ENCODE measurements at places on chromosomes 3 and 15. TPM values are rescaled to one million over a fixed set of nuclear protein-coding genes. Genes with fewer than 3 reads are reported as not detected.

Gene STRIT1
- total RNA-seq = not detected

Gene PCSK6
- total RNA-seq = 20.3 TPM

Gene MKRN2OS
- 9.7 TPM for total RNA-seq

Gene RBPMS2
- 5.2 TPM for total RNA-seq

Gene BFSP2
- not detected for total RNA-seq

Gene TLR9
- total RNA-seq = 0.16 TPM

Gene IQSEC1
- total RNA-seq = 26.8 TPM

DNA sequence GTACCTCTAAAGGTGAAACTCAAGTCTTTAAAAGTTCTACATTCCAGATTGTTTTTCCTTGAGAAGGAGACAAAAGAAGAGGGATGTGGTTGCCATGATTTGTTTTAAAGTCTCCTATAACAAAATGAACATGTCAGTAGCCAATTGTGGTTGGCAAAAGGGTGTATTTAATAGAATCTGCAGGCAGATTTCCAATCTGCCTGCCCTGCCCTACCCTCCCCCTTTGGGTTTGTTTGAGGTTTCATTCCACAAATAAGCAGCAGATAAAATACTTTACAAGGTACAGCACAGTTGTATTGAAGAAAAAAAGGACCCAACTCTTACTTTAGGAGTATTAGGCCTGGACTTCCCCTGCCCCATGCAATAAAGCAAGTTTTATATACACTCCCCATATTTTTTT is 59.5 kb downstream of the MLH1 start:
- H3K27ac ChIP-seq = no peak overlapping the region
- H3K36me3 ChIP-seq = no peaks in the 10 kb centered on the region
- no peak for DNase-seq
- no peaks in the 10 kb centered on the region for H3K27me3 ChIP-seq
- H3K4me1 ChIP-seq = peaks cover 20% of the 10 kb centered on the region

DNA sequence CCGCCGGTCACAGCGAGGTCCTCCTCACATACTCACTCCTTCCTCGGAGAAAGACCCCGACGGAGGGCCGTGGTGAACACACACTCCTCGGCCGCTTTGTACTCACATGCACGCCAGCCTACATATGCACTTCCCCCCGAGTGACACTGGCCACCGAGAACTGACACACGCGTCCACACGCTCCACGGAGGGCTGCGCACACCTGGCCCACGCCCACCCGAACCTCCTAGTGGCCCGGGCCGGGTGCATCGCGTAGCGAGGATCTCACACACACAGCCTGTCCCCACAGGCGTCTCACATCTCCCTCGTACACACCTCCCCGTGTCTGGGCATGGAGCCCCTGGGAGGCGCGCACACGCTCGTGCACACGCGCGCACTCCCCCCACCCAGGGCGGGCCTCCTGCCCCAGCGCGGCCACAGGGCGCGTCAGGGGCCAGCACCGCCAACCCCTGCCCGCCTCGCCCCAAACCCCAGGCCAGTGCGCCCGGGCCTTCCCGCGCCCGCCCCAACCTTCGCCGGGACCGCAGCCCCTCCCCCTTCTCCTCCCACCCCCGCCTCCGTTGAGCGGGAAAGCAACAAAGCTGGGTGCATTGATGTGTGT is 411 bp upstream of the C3orf70 start:
- peak overlapping the region; percentile 87 for H3K27ac ChIP-seq
- no peaks in the 10 kb centered on the region for H3K36me3 ChIP-seq
- peaks cover 5% of the 10 kb centered on the region for H3K4me1 ChIP-seq
- H3K27me3 ChIP-seq = peaks cover 4% of the 10 kb centered on the region

- H3K27ac ChIP-seq = no peak overlapping the region
- H3K27me3 ChIP-seq = no peaks in the 10 kb centered on the region
- H3K4me1 ChIP-seq = no peaks in the 10 kb centered on the region
- H3K4me3 ChIP-seq = no peak overlapping the region
- no peaks in the 10 kb centered on the region for H3K36me3 ChIP-seq
- DNase-seq = no peak
Observed at GRCh38 chr3:97927704-97928103, 44.5 kb downstream of the RIOX2 start.

DNA sequence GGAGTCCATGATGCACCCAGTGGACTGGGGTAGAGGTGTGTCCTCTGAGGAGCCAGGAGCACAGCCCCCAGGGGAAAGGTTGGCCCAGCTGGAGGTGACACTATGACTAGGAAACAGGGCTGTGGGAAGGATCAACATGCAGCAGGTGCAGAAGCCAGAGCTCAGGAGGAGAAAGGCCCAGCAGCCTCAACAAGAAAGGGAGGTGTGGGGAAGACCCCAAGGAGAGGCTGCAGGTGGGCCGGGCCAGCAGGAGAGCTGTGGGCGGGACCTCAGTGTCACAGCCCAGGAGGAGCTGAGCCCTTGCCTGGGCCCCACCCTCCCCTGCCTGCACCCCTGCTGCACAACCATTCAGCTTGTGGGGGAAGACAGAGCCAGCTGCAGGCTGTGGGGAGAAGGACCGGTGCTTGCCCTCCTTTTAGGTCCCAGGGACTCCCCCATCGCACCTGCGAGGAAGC is 18.4 kb upstream of the KLF13 start:
- no peaks in the 10 kb centered on the region for H3K36me3 ChIP-seq
- no peak overlapping the region for H3K4me3 ChIP-seq
- H3K4me1 ChIP-seq = no peaks in the 10 kb centered on the region
- H3K27me3 ChIP-seq = peaks cover 4% of the 10 kb centered on the region
- H3K27ac ChIP-seq = no peak overlapping the region
- no peak for DNase-seq

- H3K4me1 ChIP-seq = peaks cover 11% of the 10 kb centered on the region
- no peak for DNase-seq
- no peak overlapping the region for H3K4me3 ChIP-seq
- H3K27ac ChIP-seq = no peak overlapping the region
- no peaks in the 10 kb centered on the region for H3K36me3 ChIP-seq
- no peaks in the 10 kb centered on the region for H3K27me3 ChIP-seq
Observed at GRCh38 chr3:20182206-20182605, 3.8 kb downstream of the SGO1 start.

GRCh38 chr3:126266291-126266840 is 86.0 kb upstream of the ALDH1L1 start:
- no peak overlapping the region for H3K4me3 ChIP-seq
- peaks cover 25% of the 10 kb centered on the region for H3K27me3 ChIP-seq
- peak; percentile 34 for DNase-seq
- H3K27ac ChIP-seq = peak overlapping the region; percentile 71
- H3K36me3 ChIP-seq = no peaks in the 10 kb centered on the region
- H3K4me1 ChIP-seq = peaks cover 10% of the 10 kb centered on the region

- H3K4me1 ChIP-seq = no peaks in the 10 kb centered on the region
- peaks cover 17% of the 10 kb centered on the region for H3K36me3 ChIP-seq
- no peak for DNase-seq
- H3K27ac ChIP-seq = no peak overlapping the region
- H3K27me3 ChIP-seq = no peaks in the 10 kb centered on the region
- H3K4me3 ChIP-seq = no peak overlapping the region
Observed at GRCh38 chr15:44490622-44491021, 46.3 kb upstream of the EIF3J start.

DNA sequence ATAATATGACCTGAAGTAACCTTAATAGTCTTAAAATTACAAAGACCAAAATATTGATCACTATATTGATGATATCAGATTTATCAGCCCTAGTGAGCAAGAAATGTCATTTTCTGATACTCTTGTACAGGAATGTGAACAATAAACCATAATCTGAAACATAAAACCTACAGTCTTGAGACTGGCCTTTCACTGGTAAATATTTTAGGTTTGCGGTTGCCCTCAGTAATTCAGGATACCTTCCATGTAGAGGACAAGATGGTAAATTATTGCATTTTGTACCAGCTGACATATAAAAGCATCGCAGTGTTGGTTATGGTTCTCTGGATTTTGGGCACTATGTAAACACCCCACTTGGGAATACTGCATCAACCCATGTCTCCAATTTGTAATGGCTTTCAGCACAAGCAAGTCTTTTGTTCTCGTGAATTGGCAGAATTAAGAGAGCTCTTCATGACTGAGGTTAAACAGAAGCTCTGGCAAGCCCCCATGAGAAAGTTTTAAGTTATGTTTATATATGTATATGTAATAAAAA is 128.5 kb downstream of the LMLN start:
- H3K36me3 ChIP-seq = no peaks in the 10 kb centered on the region
- H3K27me3 ChIP-seq = peaks cover 95% of the 10 kb centered on the region
- H3K4me1 ChIP-seq = no peaks in the 10 kb centered on the region

DNA sequence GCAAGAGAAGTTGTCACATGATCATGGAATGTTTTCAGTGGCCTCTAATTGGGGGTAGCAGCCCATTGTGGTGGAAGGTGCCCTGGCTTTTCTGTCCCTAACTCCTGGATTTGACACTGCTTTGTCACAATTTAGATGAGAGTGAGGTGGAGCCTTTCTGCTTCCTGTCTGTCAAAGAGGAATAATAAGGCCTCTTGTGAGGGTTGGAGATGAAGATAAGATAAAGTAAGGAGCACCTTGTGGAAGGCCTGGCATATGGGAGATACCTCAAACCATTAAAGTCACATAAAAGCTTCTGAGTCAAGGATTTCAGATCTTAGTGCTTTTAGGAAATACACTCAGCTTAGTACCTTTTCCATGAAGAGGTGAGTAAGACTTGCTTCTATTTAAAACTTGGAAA is 172.6 kb upstream of the FAM3D start:
- no peaks in the 10 kb centered on the region for H3K27me3 ChIP-seq
- no peaks in the 10 kb centered on the region for H3K36me3 ChIP-seq
- H3K4me1 ChIP-seq = no peaks in the 10 kb centered on the region
- no peak overlapping the region for H3K4me3 ChIP-seq
- H3K27ac ChIP-seq = no peak overlapping the region

- DNase-seq = no peak
- H3K36me3 ChIP-seq = no peaks in the 10 kb centered on the region
- H3K27me3 ChIP-seq = no peaks in the 10 kb centered on the region
- no peak overlapping the region for H3K27ac ChIP-seq
- H3K4me3 ChIP-seq = no peak overlapping the region
Observed at GRCh38 chr15:98519767-98520550, 128.4 kb upstream of the IGF1R start.

DNA sequence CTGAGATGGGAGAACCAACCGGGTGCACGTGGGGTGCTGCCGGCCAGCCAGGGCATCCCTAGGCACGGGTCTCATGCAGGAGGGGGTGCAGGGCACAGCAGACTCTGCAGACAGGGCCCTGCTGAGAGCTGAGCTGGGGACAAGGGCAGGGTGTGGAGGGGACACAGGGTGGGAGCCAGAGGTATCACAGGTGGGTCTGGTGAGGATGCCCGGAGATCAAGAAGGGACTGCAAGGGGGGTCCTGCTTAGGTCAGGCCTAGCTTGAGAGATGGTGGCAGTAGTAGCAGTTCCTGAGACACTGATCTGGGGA is 39.5 kb upstream of the PRR23E start:
- peaks cover 13% of the 10 kb centered on the region for H3K27me3 ChIP-seq
- H3K27ac ChIP-seq = no peak overlapping the region
- H3K4me1 ChIP-seq = no peaks in the 10 kb centered on the region
- no peak overlapping the region for H3K4me3 ChIP-seq

DNA sequence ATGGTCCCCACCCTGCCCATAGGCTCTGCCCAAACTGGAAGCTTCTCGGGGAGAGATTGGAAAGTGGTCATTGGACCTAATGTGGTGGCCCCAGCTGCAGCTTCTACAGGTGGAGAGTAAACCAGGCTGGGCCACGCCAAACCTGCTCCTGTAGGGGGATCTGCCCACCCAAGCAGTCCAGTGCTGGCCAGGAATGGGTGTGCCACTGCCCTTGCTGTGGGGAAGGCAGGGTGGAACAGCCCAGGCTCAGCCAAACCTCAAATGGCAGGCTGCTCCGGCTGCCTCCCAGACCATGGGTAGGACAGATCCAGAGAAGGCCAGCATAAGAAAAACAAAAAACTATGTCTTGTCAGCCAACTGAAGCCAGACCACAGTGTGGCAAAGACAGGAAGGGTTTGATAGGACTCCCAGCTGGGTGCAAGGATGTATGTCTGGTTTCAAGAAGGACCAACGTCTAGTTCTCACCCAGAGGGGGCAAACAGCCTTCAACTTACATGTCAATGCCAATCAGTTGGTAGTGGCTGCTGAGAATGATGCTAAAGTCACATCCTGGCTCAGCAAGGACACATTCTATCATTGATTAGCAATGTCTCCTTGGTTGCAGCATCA is 267.3 kb downstream of the UACA start:
- H3K4me3 ChIP-seq = no peak overlapping the region
- no peaks in the 10 kb centered on the region for H3K4me1 ChIP-seq
- no peaks in the 10 kb centered on the region for H3K27me3 ChIP-seq
- H3K36me3 ChIP-seq = no peaks in the 10 kb centered on the region
- no peak overlapping the region for H3K27ac ChIP-seq

DNA sequence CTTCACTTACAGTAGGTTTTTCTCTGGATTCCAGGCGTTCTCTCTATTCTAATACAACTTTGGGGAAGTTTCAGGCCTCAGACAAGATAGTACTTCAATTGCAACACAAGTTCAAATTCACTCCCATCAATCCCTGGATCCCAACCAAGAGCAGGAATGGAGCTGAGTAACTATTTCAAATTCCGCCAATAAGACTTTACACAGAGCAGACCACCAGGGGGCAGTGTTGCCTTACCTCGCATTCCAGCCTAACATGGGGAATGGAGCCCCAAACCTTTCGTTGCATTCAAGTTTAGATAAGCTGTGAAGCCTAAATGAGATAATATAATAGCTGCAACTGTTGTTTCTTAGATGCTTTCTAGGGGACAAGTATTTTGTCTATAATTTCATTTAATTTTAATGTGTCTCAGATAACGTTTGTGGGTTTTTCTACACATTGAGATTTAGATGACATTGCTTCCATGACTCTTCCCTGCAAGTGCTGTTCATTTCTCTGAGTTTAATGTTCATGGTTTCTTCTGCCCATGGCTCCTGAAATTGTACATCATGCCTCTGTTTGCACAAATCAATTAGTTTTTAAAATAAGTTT is 186.7 kb downstream of the NSUN3 start:
- DNase-seq = peak; percentile 74
- no peaks in the 10 kb centered on the region for H3K36me3 ChIP-seq
- no peak overlapping the region for H3K4me3 ChIP-seq
- no peaks in the 10 kb centered on the region for H3K4me1 ChIP-seq
- no peak overlapping the region for H3K27ac ChIP-seq
- H3K27me3 ChIP-seq = no peaks in the 10 kb centered on the region

DNA sequence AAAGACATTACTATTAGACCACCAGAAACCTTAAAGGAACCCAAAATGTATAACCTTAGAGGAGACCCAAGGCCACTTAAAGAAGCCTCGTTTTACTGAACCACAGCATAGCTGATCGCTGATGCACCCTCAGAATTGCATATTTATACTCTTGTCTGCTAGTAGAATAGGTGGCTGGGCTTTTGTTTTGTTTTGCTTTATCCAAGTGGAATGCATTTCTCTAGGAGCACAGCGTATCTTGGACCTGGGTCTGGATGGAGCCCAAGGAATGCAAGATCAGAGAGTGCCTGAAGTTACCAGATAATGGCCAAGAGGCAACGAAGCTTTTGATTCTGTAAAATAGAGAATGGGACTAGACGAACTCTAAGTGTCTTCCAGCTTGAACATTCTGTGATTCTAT is 129.2 kb upstream of the COL8A1 start:
- no peak for DNase-seq
- H3K36me3 ChIP-seq = no peaks in the 10 kb centered on the region
- H3K27me3 ChIP-seq = no peaks in the 10 kb centered on the region
- no peak overlapping the region for H3K27ac ChIP-seq
- no peaks in the 10 kb centered on the region for H3K4me1 ChIP-seq

Measured in transverse colon (tissue), 4 donors.